WERI-Rb-1 (cell line): ENCODE measurements at places on chromosomes 1 and 21.

- no peak for DNase-seq
Observed at GRCh38 chr1:154408174-154408777, 3.1 kb downstream of the IL6R start.

DNA sequence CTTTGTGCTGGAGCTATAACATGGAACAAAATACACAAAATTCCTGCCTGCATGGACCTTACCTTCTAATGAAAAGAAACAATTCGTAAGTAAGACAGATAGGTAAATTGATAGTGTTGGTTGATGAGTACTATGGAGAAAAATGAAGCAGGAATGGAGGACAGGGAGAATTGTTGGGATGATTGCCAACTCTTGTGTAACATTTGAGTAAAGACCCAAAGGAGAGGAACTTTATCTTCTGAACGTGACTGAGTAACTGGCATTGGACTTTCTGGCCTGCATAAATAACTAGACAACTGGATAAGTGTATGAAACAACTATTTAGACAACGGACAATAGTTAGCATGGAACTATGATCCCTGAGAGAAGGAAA, 6.8 kb upstream of the EFCAB14 start:
- DNase-seq: no peak

GRCh38 chr1:26541816-26542711, 12.5 kb downstream of the RPS6KA1 start:
- DNase-seq: peak; percentile 73

- no peak for DNase-seq
Observed at GRCh38 chr21:43825242-43825935, 36.0 kb downstream of the RRP1 start.
